ENCODE measurements at places on chromosomes 5 and 9.
A peak's percentile ranks its signal among the peaks of the same experiment; 100 is the strongest.

- no peak for DNase-seq
These were observed 98.0 kb upstream of the TSLP start for GRCh38 chr5:110973510-110973909.

GRCh38 chr9:131869348-131869747, 129.5 kb upstream of the RAPGEF1 start:
- DNase-seq = no peak

- no peak for DNase-seq
These were observed 132.1 kb downstream of the KDM4C start for GRCh38 chr9:6889868-6890267.

GRCh38 chr9:94639061-94639998, at the start of gene FBP1:
Gene FBP1 (minus strand): TSS chr9:94639518. CDS start chr9:94639310, 208 bp downstream.
- peak; percentile 12 for DNase-seq

GRCh38 chr5:17265041-17265440, 47.6 kb downstream of the BASP1 start:
- DNase-seq = no peak

DNA sequence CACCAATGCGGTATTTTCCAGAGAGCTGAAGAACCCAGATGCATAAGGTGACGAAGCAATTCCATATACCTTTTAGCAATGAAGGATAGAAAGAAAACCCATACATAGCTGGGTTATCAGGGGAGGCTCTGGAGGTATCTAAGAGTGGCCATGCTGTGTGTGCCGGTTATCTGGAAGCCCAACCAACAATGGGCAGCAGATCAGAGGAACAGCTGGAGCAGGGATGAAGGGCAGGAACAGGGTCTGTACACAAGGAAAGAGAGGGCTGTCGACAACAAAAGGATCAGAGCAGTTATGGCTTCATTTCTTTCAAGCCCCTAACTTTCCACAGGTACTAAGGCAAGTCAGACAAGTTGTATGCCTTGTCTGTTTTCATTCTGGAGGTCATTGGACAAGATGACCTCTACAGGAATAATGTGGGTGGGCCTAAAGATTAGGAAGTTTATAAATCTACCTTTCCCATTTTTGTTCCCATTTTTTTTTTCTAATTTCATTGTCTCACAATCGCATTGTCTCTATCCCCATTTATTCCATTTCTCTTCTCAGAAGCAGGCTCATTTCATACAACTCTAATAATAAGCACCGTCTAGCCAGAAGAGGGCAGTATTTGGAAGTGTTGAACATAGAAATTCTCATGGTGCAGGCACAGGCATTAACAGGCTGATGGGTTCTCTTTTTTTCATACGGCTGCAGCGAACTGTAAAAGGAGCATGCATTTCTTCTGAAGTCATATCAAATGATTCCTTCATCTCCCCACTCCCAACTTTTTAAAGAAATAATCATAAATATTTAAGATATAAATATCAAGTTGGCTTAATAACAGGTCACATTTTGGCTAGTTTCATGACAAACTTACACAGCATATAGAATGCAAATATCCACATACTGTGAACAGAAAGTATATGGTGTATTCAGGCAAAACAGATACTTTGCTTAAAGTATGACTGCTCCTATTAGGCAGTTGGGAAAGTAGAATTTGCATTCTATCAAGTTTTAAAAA, 63.5 kb downstream of the ZNF474 start:
- no peak for DNase-seq

- DNase-seq = no peak
These were observed 48.5 kb downstream of the PRRC2B start for GRCh38 chr9:131442351-131442750.

DNA sequence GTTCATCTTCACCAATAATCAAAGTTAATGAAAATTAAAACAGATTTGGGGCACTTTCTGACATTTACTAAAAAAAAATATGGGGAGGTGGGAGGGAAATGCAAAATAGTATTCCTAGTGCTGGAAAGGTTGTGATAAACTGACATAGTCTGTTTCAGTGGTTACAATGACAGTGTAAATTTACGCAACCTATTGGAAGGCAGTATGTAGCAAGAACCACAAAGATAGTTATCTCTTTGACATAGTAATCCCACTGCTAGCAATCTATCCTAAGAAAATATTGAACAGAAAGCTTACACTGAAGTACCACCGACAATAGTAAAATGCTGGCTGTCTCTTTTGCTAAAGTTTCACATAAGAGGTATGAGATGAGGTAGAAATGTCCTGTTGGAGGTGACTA, 15.1 kb upstream of the EPB41L4B start:
- DNase-seq = no peak

DNA sequence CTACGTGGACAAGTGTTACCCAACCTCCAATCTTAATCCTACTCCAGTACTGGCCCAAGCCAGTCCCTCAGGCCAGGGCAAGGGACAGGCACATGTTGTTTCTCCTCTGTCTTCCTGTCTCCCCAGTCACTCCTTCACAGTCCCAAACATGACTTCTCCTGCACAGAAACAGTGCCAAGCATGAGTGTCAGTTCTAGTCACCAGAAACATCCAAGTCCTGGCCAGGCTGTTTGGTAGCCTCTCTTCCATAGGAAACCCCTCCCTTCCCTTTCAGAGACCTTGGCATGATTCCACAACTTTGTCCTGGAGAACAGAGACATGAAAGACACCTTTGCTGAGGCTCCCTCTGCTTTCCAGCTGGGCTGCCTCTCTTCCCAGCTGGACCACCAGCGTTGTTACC, 56.2 kb upstream of the SLC2A8 start:
- no peak for DNase-seq

DNA sequence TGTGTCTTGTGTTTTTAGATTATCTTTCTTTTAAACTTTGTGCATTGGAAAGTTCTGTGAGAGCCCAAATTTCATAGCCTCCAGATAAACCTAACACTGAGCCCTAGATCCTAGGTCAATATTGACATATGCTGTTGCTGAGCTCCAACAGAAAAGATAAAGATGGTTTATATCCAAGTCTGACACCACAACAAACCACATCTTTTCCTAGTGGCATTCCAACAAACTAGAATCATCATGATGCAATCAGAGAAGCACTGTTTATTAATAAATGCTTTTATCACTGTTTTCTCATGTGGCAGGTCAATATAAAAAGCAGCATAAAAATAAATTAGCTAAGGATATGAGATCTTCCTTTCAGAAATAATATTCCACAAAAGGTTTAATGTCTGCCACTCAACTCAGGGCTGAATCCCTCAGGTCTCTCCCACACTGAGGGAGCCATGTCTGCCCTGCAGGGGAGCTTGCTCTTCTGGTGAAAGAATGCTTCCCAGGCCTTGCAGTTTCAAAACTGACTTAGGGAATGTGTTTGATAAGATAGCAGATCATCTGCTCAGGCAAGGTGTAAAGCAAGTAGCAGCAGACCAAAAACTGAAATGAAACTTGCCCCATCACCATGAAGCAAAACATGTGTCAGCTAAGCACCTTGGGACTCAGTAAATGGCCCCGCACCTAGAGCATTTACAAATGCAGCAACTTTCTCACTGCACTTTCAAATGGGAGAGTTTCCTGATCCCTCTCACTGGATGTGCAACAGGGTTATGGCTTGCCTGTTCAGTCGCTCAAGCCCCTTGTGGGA, 493.0 kb downstream of the AGTPBP1 start:
- no peak for DNase-seq
